DND-41 (cell line): ENCODE measurements at places on chromosomes 1 and 21.
A peak's percentile ranks its signal among the peaks of the same experiment; 100 is the strongest.

- no peak for DNase-seq
These were observed 828.2 kb upstream of the NCAM2 start for GRCh38 chr21:20169812-20170576.

DNA sequence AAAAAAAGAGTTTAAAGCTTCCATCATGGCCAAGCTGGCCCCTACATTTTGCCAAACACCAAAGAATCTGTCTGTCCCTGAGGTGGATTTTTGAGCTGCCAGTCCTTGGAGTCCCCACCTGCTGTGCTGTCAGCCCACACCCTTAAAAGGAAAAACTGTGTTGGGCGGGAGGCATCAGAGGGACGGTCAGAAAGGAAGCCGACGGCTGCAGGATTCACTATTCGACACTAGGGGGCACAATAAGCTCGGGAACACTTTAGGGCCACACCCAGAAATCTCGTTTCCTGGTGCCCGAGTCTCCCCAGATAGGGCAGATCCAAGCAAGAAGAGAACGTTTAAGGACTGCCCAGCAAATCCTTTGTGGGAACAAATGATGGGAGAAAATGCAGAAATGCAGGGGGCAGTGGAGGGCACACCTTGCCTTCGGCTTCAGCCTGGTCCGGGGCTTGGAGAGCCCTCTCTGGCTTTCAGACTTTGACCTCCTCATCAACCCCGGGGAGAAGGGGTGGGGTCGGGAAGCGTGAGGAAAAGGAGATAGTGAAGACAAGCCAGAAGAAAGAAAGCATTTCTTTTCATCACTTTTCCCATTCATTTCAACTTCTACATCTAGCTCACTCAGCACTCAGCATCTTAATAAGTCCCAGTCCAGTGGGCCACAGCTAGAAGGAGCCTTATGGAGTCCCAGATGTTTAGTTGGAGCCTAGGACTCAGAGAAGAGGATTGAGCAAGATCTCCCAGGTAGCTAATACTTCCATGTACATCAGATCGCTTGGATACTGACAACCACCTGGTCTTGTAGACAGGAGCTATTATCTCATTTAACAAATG, 5.0 kb upstream of the CTTNBP2NL start:
- DNase-seq, result peak; percentile 83

GRCh38 chr1:8858888-8859706, 19.4 kb downstream of the ENO1 start:
- DNase-seq, result peak; percentile 56

- DNase-seq, result no peak
These were observed 31.2 kb upstream of the GPR153 start for GRCh38 chr1:6292102-6292501.

DNA sequence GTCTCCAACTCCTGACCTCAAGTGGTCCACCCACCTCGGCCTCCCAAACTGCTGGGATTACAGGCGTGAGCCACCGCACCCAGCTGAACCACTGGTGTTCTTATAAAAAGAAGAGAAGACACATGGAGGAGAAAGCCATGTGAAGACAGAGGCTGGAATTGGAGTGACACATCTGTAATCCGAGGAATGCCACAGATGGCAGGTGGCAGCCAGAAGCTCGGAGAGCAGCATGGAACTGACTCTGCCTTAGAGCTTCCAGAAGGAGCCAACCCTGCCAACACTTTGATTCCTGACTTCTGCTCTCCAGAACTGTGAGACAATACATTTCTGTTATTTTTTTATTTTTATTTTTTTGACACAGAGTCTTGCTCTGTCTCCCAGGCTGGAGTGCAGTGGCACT, 59.0 kb upstream of the ATP2B4 start:
- no peak for DNase-seq

DNA sequence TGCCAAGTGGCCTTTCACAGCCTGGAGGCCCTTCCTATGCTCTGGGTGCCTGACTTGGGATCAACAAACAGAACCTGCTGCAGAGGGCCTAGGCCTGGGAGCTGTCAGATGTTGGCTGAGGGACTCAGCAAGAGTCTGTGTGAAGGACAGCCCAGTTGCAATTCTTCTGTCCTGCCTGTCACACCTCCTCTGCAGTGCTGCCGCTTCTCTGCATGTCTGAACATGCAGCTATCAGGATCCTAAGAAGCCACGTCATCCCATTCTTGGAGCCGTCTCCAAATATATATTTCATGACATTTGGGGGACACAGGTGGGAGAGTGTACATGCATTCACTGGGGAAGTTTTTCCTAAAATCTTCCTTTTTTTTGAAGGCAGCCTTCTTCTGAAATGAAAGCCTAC, 8.6 kb downstream of the FCAMR start:
- DNase-seq, result no peak

GRCh38 chr1:46301808-46302640, 1.4 kb downstream of the LRRC41 start:
- peak; percentile 53 for DNase-seq
